MV-4-11 (cell line): ENCODE measurements at places on chromosomes 11 and 22.

- no peak for DNase-seq
Measured at GRCh38 chr11:88179971-88180629, 4.9 kb upstream of the RAB38 start.

DNA sequence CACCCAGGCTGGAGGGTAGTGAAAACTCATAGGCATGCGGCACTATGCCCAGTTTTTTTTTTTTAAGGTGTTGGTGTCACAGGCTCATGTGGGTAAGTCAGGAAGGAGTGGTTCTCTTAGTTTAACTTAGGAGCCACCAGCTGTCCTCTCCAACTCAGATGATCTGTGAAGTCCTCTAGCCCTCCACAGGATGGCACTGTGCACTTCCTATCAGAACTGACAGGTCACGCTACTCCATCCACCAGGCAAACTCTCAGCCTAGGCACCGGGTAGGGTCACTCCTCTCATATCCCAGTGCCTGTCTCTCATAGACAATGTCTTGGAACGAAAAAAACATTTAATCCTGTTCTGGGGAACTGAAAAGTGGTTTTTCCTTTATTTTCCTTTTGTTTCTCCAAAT is 16.5 kb downstream of the NAP1L4 start:
- DNase-seq = peak; percentile 58

DNA sequence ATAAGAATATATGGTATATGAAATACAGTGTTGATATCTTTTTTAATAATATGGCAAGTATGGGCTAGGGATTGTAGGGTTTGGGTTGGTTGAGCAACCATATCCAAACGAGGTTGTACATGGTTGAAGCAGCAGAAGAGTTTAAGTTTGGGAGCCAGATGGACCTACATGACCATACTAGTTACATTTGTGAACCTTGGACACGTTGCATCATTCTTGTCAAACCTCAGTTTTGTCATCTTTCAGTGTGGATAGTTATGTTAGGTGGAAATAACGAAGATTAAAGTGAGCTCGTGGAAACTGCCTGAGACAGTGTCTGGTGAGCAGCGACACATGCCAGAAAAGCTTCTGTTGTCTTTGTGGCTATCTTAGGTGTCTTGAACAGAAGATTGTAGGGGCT is 307.1 kb upstream of the KIRREL3 start:
- no peak for DNase-seq

DNA sequence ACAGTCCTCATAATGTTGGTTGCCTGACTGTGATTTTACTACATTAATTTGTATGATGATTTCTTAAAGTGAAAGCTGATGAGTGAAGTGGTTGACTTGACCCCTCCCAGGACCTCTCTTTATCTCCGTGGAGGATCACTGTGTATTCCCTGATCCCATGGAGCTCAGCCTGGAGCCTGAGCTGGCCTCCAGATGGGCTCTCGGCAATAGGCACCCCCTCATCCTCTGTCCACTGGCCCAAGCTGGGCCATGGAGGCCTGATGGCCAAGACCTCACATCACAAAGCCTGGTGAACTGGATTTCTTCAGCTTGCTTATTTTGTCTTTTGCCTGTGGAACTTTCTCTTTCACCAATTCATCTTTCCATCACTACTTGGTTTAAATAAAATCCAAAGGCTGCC is 75.2 kb downstream of the WNT11 start:
- DNase-seq = no peak

- no peak for DNase-seq
Measured at GRCh38 chr11:75031224-75031753, 42.6 kb downstream of the NEU3 start.

- DNase-seq = no peak
Measured at GRCh38 chr11:1639102-1639620, 9.6 kb downstream of the KRTAP5-5 start.
